ENCODE measurements at places on chromosomes 1 and 21.

DNA sequence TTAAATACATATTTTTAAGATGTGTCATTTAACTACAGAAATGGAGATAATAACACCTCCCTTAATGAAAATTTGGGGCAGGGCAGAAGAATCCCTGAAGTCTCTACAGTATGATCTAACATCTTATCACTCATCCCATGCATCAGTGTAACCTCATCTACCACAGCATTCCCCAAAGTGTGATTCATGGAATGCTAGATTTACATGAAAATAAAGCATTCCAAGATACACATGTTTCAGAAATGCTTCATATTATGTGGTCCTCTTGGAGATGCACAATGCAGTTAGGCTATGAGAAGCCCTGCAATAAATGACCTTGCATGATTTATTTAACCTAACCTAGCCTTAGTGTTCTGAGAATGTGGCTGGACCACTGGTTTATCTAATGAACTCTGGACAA, 166.9 kb upstream of the SYT6 start:
- DNase-seq = no peak

DNA sequence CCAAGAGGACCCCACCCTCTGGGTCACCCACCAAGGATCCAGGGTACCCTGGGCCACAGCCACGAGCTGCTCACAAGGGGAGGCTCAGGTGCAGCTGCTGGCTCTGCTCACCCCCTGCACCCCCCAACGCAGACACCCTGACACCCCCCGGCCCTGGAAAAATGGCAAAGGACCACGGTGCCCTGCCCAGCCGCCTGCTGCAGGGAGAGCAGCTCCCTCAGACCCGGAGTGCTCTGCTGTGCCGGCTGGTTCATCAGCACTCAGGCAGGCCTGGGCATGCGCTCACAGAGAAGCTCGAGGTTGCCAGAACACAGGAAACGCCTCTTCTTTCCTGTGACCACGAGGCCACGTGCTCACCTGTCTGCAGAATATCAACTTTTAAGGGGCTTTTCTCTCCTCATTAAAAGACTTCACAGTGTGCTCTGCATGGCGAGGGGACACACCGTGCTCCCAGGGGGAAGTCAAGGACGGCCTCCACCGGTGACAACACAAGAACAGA, 4.3 kb upstream of the C1QTNF12 start:
- no peak for DNase-seq

DNA sequence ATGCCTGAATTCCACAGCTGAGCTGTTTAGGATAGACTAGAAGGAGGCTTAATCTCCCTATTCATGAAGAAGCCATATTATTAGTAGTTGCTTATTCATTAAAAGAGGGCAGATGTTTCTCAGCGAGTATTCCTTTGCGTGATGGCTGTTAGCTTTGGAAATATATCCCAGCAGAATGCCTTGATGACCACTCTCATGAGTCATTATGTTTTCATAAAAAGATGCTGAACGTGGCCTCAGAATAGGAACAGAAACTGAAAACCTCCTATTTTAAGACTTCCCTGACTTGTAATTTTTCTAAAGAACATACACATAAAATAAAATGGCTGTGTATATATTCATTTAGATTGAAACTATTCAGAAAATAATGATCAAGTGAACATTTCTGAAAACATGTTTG, 9.6 kb upstream of the PLA2G4A start:
- no peak for DNase-seq

DNA sequence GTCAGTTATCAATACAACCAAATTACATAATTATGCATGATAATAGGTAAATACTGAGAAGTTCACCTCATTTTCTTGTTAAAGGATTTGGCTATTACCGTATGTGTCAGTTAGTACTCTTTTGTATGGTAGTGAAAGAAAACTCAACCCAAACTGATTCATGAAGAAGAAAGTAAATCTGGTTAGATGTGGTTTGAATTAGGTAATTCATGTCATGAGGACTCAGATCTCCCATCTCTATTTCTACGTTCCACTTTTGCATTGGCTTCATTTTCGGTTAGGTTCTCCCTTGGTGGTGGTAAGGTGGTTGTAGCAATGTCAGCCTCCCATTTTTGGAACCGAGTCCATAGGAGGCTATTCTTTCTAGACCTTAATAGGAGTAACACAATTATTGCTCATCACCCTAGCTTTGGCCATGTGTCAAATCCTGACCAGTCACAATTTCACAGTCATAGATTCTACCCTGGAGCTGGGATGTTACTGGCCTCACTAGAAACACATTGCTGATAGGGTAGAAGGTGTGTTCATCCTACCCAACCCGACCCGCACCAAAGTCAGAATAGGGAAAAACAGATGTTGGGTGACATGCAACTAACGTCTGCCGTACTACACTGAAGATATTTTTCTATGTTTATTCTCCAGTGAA, 97.6 kb downstream of the OSBPL9 start:
- no peak for DNase-seq

DNA sequence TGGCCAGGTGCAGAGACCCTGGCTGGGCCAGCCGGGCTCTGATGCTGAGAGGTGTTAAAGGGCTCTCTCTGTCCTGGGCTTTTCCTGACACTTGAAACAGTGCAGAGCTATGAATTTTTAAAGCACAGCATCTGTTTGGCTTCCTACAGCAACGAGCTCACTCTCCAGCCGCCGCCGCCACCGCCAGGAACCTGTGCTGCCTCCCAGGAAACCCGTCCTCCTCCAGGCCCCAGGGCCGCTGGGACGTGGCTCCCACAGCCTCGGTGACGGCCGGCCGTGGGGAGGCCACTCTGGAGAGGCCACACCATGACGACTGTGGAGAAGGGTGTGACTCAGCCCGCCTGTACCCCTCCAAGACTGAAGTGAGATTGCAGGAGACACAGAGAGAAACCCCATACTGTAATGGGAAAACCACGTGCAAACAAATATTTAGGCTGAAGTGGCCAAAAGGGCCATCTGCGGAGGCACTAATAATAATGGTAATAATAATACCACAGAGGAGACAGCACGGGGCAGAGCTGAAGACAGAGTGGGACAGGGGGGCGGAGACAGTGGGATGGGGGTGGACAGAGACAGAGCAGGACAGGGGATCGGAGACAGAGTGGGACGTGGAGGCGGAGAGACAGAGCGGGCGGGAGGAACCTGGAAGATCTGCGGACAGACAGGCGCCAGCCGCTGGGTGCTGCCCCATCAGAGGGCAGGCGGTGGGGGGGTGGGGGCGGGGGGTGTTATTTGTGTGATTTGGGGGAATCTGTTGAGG, 139.2 kb downstream of the CASZ1 start:
- DNase-seq = no peak

DNA sequence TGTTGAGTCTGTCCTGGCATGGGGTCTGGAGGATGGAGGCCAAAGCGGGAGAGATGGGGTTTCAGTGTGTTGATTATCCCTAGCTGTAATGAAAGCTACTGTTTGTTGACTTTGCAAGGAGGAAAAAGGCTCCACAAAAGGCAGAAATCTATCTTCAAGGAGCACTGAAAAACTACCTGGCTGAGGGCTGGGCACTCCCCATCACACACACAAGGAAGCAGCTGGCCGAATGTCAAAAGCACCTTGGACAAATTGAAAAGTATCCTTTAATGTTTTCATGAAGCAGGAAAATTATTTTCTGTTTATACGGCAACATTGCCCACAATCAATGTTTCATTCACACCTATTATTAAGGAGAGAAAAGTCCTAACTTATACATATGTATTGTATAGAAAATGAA, 27.8 kb upstream of the PWP2 start:
- no peak for DNase-seq

DNA sequence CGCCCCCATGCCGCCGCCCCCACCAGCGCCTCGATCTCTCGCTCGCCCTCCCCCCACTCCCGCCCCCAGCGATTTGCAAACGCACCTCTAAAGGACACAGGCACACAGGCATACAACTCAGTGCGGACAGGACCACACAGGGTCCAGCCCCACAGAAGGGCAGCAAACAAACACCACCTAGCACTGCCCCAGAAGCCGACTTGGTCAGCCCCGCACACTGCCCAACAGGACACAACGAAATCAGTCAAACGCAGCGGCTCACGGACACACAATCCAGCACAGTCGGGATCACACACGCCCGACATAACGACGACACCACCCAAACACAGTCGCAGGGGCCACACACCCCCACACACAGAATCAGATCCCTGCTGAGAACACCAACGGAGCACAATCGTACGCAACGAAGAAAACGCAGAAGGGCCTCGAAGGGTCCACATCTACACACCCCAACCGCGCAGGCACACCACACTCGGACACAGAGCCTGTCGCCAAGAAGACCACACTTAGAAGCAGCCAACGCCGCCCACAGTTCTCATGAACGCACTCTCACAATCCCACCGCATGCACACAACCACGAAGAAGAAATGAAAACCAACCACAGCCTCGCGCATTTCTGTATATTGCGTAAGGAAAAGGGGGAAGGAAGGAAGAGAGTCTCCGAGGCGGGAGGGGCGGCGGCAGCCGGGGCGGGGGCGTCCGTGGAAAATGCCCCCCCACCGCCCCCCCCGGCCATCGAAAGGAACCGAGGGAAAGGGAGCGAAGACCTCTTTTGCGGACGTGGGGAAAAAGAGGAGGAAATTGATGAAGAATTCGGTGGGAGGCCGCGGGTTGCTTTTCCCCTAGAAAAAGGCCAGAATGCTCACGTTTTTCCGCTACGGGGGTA, 481 bp downstream of the TAL1 start:
- no peak for DNase-seq

GRCh38 chr1:3607703-3608065, 3.6 kb downstream of the MEGF6 start:
- DNase-seq = no peak

DNA sequence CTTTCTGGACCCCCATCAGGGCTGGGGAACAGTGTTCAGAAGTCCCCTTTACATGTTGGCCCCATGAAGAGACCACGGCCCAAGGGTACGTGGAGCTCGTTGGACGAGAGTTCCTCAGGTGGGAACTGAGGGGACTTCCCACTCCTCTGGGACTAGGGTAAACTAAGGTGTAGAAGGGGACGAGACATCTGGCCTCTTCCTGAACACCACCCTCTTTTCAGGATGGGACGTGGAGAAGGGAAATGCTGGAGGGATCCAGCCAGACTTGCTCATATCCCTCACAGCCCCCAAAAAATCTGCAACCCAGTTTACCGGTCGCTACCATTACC, 2.0 kb downstream of the NAXE start:
- no peak for DNase-seq

DNA sequence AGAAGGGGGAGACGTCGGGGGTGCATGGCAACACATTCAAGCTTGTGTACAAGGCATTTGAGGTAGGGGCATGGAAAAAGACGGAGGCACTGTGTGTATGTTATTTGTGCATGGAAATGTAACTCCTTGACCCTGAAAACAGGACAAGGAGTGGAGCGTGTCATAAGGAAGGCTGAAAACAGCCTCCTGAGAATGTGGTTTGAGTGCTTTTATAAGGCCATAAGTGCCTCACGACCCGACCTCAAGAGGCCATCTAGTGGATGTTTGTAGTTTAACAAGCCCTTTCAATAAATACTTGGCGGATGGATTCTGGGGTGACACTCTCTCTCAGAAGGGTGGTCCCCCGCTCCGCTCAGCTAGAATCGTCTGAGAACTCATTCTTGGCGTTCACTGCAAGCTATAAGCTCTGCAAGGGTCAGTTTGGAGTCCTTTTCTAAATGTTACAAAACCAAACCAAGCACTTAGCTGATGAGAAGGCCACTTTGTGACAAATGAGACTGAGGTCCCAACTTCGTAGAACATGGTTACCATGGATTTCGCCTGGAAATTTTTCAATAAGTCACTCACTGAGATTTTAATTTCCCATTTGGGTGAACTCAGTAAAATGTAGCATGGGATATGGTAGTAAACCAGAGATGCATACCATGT, 38.8 kb upstream of the CLCA4 start:
- DNase-seq = no peak

DNA sequence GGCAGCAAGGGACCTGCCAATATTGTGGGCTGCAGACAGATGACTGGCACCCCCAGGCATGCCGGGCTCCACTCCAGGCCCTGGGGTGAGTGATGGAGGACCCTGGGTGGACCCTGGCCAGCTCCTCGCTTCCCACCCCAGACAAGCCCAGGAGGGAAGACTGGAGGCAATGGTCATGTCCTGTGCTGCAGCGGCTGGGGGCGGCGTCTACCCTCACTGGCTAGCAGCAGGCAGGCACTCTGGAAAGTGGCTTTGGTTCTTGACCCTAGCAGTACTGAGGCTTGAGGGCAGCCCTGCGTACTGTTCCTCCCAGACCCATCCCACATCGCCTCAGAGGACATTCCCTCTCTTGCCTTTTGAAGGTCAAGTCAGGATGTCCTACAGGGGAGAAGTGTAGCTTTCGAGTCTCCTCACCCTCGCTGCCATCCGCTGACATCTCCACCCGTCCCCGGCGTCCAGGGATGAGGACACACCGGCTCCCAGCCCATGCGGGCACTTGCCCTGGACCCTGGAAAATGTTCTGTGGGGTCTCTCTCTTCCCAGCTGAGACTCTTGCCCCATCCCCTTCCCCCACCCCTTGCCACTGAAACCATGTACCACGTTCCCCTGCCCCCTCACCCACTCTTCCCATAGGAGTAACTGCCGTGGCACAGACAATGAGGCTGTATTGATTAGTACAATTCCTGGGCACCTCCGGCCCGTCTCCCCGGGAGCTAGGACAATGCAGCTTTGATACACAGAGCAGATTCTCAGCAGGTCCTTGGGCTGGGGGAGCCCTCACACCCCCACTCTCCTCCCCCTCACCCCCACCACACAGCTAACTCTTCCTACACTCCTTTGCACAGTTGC, 15.0 kb downstream of the SLC6A9 start:
- DNase-seq = no peak

DNA sequence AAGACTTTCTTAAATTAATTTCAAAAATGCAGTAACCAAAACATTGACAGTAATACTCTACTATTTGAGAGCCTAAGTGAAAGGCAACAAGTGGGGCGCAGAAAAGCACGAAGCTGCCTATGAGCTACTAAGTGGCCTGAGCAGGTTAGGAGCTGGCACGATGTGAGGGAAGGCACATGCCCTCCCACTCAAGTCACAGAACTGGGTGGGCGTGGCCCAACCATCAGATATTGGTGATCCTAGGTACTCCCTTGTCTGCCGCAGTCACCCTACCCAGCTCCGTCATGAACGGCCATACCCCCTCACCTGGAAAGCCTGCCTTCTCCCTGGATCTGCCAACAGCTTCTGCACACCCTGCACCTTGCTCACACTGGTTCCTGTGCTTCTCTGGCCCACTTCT, 40.8 kb downstream of the SSBP3 start:
- DNase-seq = no peak

GRCh38 chr1:89855413-89856123, 34.7 kb downstream of the LRRC8D start:
- no peak for DNase-seq

GRCh38 chr1:59664166-59664565, 150.6 kb upstream of the HOOK1 start:
- no peak for DNase-seq
